ENCODE measurements at places on chromosomes 2 and 18. TPM values are rescaled to one million over a fixed set of nuclear protein-coding genes. Genes with fewer than 3 reads are reported as not detected.

The STAMBP gene
- 42.5 TPM for total RNA-seq

The ZNF521 gene
- total RNA-seq = 14.5 TPM

The AFG3L2 gene
- 50.2 TPM for total RNA-seq

The COQ10B gene
- total RNA-seq = 24.2 TPM

The SP5 gene
- not detected for total RNA-seq

The HMSD gene
- not detected for total RNA-seq

The FBXO36 gene
- 4.2 TPM for total RNA-seq

The CAPN14 gene
- 0.58 TPM for total RNA-seq

The CFAP221 gene
- total RNA-seq = 1.8 TPM

The MFF gene
- total RNA-seq = 94.8 TPM

The LOXL3 gene
- total RNA-seq = 4.2 TPM

The FHOD3 gene
- 47.2 TPM for total RNA-seq

The DLX2 gene
- total RNA-seq = 0.08 TPM

The ICOS gene
- not detected for total RNA-seq

The POTEE gene
- not detected for total RNA-seq

DNA sequence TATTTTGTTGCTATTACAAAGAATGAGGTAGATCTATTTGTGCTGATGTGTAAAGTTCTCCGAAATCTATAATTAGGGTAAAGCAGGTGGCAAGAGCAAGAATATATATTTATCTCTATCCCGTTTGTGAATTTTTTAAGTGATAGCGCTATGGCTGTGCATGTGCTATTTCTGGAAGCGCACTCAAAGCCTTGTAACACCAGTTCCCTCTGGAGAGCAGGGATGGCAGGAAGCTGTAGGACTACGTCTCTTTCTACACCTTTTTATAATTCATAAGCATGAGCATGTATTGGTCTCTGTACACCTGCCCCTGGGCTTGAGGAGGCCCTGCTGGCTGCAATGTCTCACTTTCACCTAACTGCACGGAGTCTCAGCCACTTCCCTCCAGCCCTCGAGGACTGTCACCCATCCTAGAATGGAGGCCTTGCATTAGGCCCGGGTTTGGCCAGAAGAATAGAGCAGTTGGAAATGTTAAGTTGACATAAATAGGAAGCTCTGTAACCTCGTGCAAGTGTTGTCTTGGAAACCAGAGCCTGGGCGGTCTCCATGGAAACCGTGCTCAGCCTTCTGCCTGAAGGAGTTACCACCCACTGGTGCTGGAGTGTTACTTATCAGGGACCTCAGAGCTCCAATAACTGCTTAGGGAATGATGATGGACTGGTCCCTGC is 20.9 kb downstream of the ITM2C start:
- DNase-seq = no peak

GRCh38 chr2:139600166-139600565 is 820.0 kb upstream of the NXPH2 start:
- DNase-seq = no peak

- DNase-seq = no peak
These were observed 127.4 kb upstream of the MSH6 start for GRCh38 chr2:47655563-47655880.

DNA sequence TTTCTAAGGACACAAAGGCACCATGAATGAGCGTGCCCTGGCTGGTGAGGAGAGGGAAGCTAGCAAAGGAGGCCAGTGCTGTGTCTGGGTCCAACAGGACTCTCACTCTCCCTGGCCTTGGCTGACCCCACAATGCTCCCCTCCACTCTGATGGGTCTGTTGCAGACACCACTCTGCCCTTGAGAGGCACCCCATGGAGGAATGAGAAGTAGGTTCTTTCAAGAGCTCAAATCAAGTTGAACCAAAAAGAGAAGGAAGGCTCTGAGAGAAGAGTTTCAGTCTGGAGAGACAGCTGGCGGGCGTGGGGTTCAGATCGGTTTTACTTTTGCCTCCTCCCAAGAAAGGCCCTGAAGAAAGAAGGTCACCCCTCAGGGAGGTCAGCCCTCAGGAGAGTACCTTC is 18.4 kb downstream of the TMEM247 start:
- DNase-seq = no peak

GRCh38 chr2:215974700-215975429 is 38.5 kb downstream of the MREG start:
- DNase-seq = no peak

DNA sequence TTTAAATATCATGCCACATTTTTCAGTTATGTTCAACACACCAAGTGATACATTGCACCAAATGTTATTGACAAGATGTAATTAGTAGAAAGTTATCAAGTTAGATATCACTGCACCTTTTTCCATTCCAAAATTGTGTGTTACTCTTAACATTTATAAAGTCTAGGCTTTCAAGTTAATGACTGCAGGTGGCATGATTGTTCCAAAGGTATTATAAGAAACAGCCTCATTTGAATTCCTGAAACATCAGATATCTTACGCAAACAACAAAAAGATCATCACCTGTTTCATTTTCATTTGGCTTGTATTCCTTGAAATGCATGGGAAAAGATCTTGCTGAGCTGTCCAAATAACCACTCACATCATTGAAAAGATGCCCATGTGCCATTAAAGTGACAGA is 1528.2 kb upstream of the ZEB2 start:
- no peak for DNase-seq

DNA sequence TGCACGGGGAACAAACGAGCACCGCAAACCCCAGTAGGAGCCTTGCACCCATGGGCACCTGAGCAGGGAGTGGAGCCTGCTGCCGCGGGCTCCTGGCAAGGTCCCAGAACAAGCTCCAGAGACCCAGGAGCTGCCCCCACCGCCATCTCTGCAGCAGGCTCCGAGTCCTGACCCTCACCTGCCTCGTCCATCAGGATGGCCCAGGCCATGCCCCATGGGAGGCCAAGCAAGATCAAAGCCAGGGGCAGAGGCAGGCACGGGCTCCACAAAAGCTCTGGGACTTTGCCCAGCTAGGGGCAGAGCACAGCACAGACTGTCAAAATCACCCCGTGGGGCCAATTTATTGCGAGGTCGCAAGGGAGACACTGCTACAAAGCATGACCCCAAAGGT is 43.6 kb downstream of the GPC1 start:
- no peak for DNase-seq

GRCh38 chr2:102197389-102198137 is 10.7 kb downstream of the IL1RL2 start:
- no peak for DNase-seq

DNA sequence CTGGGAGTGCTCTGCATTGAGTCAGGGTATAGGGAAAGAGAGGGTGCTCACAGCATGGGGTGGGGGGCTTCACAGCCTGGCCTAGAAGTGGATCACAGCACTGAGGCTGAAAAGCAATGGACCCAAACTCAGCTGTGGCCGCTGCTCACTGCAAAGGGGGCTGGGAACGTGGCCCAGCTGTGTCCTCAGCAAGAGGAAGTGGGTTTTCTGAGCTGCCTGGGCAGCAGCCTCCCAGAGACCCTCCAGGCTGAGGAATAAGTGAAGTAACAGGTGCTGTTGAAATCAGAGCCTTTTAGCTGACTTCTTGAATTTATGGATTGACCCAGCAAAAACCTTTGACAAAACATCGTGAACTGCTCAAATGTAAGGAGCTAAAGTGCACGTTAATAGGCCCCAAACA is 35.2 kb downstream of the PTGR3 start:
- no peak for DNase-seq

DNA sequence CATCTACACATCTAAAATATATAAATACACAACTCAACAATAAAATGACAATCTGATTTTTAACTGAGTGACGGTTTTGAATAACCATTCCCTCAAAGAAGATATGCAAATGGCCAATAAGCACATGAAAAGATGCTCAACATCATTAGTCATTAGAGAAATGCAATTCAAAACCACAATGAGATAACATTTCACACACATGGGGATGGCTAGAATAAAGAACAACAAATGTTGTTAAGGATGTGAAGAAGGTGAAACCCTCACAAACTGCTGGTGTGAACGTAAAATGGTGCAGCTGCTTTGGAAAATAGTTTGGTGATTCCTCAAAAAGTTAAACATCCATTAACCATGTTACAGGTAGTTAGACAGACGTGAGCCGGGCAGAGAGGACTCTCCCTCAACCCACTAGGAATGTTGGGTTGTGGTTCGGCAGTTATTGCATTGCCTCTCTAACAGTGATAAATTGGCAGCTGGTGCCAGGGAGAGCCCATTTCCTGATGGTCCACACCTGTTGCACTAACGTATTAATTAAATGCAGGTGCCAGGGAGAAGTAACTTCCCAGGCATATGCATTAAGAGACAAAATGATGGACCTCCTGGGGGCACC is 22.3 kb upstream of the DUSP2 start:
- no peak for DNase-seq

- DNase-seq = no peak
These were observed 16.4 kb downstream of the POU3F3 start for GRCh38 chr2:104870100-104870975.

GRCh38 chr2:80938463-80938862 is 633.9 kb upstream of the LRRTM1 start:
- DNase-seq = no peak

- DNase-seq = no peak
These were observed 56.2 kb downstream of the AQP4 start for GRCh38 chr18:26809346-26809745.

GRCh38 chr18:9494778-9495331 is 19.5 kb downstream of the RALBP1 start:
- DNase-seq = no peak

DNA sequence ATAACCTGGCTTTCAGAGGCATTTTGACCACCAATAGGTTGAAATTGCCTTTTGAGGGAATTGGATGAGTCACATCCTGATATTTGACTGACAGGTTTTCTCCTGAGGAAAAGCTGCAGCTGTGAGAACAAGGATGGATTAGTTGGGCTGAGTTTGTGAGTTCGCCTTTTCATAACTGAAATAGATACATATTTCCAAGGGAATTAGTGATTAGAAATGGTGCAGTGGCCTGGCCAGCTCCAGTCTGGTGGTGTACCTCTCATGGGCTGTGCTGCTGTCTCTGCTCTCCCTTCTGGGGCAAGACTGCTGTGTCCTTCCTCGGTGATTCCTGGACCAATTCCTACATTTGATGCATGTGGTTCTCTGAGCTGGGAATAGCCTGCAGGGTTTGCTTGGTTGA is 341.3 kb downstream of the TSN start:
- no peak for DNase-seq

GRCh38 chr2:39405364-39405763 is 31.7 kb downstream of the MAP4K3 start:
- DNase-seq = no peak

- no peak for DNase-seq
These were observed 19.5 kb upstream of the TMEM163 start for GRCh38 chr2:134738141-134738870.

GRCh38 chr2:134703426-134703825 is 15.4 kb downstream of the TMEM163 start:
- no peak for DNase-seq

- no peak for DNase-seq
These were observed 62.9 kb upstream of the BZW1 start for GRCh38 chr2:200748779-200749178.

GRCh38 chr2:208466151-208466919 is 59.7 kb downstream of the PTH2R start:
- DNase-seq = peak; percentile 5

- DNase-seq = no peak
These were observed 128.3 kb upstream of the HS6ST1 start for GRCh38 chr2:128446874-128447537.

DNA sequence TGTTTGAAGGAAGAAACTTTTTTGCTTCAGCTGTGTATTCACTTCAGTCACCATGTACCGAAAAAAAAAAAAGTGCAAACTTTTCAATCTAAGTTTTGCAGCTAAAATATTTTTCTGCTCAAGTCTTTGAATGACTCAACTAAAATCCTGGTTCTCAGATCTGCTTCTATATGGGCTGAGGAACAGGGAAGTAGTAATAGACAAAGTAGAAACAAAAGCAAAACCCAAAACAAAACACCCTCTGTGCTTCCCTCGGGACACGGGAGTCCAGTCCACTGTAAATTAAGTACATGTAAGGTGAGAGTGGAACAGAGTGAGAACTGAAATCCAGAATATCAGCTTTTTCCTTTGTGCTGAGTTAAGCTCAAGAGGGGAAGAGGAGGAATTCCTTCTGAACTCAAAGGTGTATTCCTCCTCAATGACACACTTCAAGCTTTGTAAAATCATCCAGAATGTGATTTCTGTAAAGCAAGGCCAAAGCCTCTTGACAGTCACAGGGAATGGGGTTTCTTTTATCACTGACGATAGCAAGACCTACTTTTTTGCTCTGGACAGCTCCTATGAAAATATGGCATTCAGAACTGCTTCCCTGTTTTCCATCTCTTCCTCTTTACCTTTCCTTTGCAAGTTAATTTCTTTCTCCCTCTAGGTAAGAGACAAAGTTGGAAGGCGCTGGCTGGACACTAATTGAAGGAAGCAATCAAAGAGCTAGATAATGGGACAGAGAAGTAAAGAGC is 433.5 kb upstream of the MMADHC start:
- no peak for DNase-seq

GRCh38 chr18:59871711-59872362 is 28.0 kb upstream of the PMAIP1 start:
- DNase-seq = no peak

GRCh38 chr2:98280376-98281102 is 65.7 kb upstream of the CNGA3 start:
- peak; percentile 72 for DNase-seq

- no peak for DNase-seq
These were observed 20.2 kb downstream of the IL18RAP start for GRCh38 chr2:102442967-102443828.

- no peak for DNase-seq
These were observed 16.0 kb downstream of the ARID5A start for GRCh38 chr2:96552315-96553175.

GRCh38 chr2:28390746-28391563 is 1.7 kb upstream of the FOSL2 start:
- DNase-seq = no peak

DNA sequence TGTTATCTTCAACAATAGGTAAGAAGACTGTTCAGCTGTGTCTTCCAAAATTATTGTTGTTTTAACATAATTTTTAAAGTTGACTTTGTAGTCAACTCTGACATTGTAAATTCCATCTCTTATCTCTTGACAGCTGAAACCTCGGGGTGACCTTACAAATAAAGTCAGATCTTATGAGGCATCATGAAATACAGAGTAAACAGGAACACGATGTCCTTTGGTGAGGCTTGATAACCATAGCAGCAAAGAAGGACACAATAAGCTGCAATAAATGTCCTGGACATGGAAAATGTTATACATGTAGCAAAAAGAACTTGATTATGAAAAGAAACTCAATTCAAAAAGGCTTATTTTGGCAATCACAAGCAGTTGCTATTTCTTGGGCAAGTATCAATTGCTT is 618.9 kb upstream of the SLC39A10 start:
- DNase-seq = no peak

DNA sequence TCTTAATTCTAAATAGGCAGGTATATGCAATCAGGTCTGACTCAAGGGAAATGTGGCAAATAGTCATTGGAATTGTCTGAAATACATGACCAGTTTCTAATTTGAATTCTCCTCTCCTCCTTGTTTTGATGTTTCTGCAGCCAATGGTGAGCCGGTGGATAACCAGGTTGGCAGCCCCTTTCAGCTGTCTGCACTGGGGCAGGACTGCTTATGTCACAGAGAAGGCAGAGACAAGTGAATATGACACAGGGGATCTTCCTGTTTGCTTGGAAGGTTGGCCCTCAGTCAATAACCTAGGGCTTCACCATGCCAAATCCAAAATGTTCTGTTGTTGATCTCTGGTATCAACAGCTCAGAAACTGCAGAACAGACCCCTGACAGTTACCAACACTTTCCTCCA is 12.1 kb downstream of the MYT1L start:
- no peak for DNase-seq

GRCh38 chr2:239003624-239004273 is 155.9 kb downstream of the TWIST2 start:
- no peak for DNase-seq

GRCh38 chr18:22446325-22446724 is 28.6 kb upstream of the CTAGE1 start:
- DNase-seq = no peak

Data from kidney epithelial cell (primary cell).